ENCODE measurements at places on chromosomes 1 and 21.

- no peak for DNase-seq
Observed at GRCh38 chr1:51957618-51958017, 32.9 kb downstream of the RAB3B start.

GRCh38 chr1:181429462-181429861, 53.9 kb upstream of the CACNA1E start:
- no peak for DNase-seq

- peak; percentile 19 for DNase-seq
Observed at GRCh38 chr1:22709891-22710700, 543 bp upstream of the EPHB2 start.

DNA sequence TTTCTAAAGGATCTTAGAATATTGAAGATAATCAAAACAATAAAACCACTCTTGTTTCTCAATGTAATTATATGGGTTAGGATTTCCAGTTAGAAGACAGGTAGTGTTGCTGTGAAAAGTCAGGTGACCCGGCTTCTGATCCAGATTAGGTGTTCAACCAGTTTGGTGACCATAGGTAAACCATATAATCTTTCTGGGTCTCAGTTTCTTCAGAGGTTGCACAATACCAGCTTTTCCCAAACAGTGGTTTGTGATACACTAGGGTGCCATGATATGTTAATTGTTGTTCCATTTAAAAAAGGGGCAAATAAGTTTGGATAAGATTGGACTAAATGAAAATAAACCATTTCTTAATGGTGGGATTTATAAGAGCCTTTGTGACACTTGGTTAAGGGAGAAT, 64.5 kb upstream of the DMRTA2 start:
- no peak for DNase-seq

DNA sequence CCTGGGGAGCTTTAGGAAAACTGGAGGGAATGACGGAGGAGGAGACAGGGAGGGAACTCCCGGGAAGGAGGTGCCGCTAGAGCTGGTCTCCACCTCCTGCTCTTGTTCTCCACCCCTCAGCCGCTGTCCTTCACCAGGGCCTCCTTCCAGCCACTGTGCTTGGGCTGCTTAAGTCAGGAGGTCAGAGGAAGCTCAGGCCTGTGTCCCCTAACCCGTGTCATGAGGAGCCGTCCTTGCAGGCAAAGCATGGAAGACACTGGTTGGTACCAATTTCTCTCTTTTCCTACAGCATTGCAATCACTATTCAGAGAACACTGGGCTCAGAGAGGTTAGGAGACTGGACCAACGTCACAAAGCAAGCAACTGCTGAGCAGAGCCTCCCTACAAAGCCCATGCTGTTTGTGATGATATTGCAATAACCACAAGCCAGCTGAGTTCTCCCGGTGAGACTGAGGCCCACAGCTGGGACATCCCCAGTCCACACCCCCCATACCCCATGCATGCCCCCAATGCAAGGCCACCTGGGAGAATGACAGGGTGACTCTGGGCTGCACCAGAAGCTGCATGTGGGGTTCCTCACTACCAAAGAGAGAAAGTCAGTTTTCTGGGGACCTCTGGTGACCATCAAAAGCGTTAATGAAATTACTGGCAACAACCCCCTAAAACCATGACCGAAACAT, 427.5 kb downstream of the NPHP4 start:
- DNase-seq: no peak

DNA sequence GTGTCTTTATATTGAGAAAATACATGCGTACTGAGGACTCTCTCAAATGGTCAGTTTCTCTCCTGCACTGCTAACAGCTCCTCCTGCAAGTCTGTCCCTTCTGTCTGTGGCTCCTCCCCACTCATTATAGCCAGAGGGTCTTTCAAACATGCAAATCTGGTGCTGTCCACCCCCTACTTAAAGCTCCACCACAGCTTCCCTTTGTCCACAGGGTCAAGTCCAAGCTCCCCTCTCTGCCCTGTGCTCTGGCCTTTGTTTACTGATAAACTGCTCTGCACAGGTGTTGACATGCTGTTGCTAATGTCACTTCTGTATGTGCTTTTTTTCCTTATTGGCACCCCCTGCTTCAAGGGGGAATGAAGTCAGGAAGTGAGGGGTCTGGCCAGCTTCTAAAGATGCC, 47.7 kb upstream of the GPR37L1 start:
- DNase-seq: no peak

DNA sequence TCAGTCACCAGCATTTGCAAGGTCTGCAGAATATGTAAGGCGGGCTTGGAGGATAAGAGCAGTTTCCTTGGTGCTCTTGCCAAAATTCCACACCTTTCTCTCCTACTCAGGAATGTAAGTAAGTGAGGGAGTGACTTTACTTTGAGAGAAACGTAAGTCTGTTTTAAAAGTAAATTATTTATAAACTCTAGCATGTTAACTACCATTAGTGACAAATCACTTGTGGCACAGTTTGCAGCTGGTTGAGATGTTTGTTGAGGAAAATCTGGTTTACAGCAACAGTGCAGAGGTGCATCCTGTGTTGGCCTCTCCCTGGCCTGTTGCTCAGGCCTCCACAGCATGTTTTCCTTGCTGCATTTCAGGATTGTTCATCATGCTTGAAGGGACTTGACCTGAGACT, 8.5 kb downstream of the CGN start:
- DNase-seq: no peak

DNA sequence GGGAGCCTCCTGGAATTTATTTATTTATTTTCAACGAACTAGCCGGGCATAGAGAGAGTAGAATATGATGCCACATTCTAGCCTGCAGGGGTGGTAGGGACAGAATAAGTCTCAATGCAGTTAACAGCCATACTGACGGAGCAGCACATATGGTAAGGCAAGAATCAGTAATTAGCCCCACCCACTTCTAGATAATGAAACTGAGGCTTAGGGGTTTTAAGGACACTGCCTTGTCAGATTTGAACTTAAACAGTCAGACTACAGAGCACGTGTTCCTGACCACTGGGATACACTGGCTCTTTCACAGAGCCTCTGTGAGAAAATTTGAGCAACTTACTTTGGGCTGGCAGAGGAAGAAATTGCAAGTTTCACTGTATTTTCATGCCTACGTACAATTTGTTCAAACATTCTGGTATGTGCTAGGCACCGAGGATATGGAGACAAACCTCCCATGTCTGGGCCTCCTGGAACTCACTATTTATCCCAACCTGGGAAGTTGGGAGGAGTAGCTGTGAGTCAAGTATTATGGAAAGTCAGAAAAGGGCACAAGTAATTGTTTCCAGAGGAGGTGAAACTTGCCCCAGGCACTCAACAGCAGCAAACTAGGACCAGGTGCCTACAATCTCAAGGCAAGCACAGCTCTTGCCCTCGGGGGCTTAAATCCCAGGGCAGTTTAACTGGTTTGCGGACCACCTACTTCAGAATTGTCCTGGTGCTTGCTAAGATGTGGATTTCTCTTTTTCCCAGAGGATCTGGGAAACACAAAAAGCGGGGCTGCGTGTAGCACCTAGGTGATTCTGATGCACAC, 1.6 kb upstream of the CLIC4 start:
- no peak for DNase-seq

DNA sequence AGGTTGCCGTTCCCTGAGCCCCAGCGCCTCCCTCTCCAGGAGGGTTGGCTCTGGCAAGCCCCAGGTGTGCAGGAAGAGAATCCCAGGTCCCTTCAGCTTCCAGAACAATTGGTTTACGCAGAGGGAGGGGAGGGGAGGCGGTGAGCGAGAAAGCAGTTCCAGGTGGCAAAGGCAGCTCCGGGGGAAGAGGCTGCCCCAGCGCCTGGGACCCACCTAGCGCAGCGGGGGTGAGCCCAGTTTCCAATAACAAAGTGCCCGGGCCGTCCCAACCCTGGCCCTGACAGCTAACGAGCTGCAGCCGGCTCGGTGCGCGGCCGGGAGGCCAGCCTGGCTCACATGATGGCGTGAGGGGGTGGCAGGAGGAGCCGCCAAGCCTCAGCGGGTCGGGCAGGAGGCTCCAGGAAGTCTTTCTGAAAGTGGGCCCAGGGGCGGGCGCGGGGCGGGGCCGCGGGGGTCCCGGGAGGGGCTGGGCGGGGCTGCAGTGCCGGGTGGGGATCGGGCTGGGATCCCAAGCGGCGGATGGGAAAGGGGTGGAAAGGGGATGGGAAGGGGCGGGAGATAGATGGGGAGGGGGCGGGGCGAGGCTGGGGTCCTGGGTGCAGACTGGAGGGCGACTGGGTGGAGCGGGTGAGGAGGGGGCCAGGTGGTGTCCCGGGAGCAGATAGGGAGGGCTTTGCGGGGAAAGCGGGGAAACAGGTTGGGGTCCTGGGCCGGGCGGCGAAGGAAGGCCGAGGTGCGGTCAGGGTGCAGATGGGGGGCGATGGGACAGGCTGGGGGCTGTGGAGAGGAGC, 22.8 kb downstream of the DHRS3 start:
- DNase-seq: no peak

DNA sequence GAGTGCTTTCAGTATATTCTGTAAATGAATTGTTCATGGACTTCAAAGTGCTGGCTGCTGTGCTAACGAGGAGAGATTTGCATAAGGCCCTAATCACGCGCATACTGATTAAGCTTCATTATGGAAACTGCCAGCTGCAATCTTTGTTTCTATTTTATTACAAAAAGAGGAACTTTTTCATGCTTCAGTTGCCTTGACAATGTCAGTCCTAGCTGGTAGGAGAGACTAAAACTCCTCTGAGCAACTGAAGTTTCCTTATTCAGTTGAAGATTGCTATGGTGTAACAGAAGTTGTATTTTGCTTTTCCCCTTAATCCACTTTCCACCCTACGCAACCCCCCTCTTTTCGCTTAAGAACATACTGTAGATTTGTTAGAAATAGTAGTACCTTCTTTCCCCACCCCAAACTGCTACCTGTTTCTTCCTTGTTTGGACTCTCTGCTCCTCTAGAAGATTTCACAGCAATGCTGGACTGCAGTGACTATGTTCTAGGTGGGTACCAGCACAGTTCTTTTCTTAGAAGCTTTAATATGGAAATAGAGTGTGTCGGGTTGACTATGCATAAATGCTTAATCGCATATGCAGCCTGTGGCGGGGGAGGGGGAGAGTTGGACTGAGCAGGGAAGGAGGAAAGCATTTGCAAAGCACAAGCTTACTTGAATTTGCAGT, 108.3 kb downstream of the POU2F1 start:
- DNase-seq: no peak

DNA sequence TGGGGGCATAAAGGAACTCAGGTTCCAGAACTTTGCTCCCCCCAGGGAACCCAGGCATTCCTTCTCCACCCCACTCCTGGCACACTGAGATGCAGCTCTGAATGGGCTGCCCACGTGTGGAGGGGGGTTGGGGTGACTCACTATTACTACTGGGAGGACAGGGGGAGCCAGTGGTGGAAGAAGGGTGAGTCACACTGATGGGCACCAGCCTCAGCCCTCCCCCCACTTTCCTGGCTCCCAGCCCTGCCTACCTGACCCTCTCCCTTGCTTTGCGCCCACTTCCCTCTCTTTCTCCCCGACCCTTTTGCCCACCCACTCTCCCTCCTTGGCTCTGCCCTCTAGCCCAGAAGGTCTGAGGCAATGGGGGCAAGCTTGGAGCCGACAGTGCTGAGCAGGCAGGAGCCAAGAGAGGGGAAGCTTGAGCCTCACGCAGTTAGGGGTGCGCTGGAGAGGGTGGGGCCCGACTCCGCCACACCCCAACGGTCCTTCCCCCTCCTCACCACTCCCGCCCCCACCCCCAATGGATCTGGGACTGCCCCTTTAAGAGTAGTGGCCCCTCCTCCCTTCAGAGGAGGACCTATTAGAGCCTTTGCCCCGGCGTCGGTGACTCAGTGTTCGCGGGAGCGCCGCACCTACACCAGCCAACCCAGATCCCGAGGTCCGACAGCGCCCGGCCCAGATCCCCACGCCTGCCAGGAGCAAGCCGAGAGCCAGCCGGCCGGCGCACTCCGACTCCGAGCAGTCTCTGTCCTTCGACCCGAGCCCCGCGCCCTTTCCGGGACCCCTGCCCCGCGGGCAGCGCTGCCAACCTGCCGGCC, at the start of gene LMNA:
LMNA (plus strand) TSS at position 611 of the 818 bp plus-strand sequence. CDS start 208 bp downstream, outside the sequence.
- DNase-seq: peak; percentile 91

GRCh38 chr21:35051287-35051818, 2.3 kb upstream of the RUNX1 start:
- no peak for DNase-seq

DNA sequence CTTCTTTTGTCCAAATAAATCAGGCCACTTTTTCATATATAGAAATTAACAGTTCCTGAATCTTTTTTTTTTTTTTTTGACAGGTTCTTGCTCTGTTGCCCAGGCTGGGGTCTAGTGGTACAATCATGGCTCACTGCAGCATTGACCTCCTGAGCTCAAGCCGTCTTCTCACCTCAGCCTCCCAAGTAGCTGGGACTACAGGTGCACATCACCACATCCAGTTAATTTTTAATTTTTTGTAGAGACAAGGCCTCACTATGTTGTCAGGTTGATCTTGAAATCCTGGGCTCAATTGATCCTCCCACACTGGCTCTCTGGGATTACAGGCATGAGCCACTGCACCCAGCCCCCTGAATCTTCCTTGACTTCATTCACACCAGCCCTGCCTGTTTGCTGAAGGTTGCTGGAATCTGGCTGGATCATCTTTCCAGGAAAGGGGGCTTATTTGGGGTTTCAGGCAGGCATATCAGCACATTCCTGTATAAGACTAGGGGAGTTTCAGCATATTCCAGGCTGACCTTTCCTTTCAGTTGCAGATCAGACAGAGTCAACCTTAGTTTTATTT, 78.2 kb upstream of the ARHGAP29 start:
- no peak for DNase-seq

DNA sequence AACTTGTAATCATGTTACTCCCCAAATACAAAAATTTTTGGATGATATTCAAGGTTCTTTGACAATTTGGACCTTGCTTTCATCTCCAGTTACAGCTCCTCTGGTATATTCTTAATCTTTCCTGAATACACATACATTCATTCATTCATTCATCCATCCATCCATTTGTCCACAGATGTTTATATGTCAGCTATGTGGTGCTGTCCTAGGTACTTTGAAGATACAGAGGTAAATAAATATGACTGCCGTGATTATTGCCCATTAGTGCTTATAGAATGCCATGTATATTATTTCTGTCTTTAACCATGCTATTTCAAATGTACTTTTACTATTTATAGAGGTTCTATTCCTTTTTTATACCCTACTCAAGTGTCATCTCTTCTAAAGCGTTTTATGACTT, 72.1 kb downstream of the SYT14 start:
- DNase-seq: no peak

DNA sequence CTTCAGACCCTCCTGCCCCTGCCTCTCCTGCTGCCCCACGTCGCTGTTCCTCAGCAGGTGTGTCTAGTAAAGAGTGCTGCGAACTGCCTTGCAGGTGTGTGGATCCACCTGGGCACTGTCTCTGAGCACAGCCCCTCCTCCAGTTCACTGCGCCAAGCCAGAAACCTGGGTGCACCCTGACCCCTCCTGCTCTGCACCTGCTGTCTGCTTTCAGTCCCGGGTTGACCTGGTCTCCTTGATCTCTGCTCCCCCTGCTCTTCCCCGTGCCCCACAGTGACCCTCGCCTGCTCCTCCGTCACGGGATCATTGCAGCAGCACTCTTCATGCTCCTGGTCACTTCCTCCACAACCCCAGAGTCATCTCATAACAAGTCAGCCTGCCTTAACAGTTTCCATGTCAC, 6.5 kb downstream of the A3GALT2 start:
- no peak for DNase-seq

GRCh38 chr1:67590329-67590728, 94.7 kb upstream of the GADD45A start:
- DNase-seq: no peak

- no peak for DNase-seq
Observed at GRCh38 chr1:18429654-18430053, 51.1 kb upstream of the KLHDC7A start.
